Stimulated activated CD4-positive, alpha-beta T cell treated with anti-CD3 and anti-CD28 coated beads, Interleukin-1b, Interleukin-23, amount 100 ng/mL, for 1 hour (primary cell): ENCODE measurements at places on chromosomes 13 and 19.

DNA sequence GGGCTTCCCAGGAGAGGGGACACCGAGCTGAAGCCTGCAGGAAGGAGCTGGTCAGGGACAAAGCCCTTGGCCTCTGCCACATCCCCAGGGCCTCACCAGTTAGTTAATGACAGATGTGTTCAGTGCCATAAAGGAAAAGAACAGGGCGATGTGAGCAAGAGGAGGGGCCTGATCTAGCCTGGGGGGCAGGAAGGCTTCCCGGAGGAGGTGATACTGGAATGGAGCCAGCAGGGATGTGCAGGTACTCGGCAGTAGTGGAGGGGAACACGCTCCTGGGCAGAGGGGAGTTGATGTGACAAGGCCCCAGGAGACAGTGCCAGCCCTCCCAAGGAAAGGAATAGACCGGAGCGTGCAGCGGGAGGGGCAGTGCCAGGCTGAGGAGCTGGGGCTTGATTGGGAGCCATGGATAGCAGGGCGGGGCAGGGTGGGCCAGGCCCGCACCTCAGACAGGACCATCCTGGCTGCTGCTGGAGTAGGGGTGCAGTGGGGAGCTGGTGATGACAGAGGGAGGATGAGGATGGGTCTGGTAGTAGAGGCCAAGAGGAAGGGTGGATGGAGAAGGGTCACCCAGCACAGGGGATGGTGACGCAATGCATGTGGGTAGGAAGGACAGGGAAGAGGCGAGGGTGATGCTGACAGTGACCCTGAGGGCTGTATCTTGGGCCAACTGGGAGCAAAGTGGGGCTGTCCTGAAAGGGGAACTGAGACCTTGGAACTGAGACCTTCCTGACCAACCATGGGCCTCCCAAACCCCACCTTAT lies 4.1 kb downstream of the C19orf33 start:
- no peak for DNase-seq

DNA sequence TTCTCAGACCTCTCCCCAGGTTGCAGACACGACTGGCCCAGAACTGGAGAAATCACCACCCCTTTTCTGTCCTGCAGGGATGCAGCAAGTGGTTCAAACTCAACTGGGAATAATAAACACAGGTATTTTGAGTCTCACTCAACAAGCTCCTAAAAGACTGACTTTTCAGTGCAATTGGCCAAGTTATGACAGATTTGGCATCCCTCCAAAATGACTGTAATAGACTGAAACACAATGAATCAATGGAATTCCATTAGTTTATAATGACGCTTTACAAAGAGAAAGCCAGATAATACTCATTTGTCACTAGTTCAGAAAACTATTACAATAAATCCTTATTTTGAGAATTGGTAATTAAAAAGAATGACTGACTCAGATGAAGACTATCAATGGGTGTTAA lies 38.1 kb downstream of the MIPEP start:
- DNase-seq, result no peak

- no peak for DNase-seq
These were observed 354.9 kb upstream of the HTR2A start for GRCh38 chr13:47251771-47252170.

GRCh38 chr13:45899406-45899805 lies 47.9 kb upstream of the SIAH3 start:
- no peak for DNase-seq

DNA sequence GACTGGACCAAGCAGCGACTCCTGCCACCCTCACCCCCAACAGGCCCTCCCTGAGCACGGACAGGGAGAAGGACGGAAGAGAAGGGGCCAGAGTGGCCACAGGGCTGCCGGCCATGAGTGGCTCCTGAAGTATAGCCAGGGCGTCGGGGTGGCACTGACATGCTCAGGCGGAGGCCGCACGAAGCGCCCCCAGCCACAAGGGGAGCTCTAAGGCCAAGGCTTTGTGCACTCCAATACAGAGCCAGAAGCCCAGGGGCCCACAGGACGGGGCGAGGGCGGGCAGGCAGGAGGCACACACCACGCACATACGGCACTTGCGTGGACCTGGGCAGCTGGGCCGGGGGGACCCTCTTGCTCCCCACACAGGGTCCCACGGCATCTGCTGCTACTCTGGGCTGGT lies 52.0 kb downstream of the KLF2 start:
- DNase-seq, result no peak

DNA sequence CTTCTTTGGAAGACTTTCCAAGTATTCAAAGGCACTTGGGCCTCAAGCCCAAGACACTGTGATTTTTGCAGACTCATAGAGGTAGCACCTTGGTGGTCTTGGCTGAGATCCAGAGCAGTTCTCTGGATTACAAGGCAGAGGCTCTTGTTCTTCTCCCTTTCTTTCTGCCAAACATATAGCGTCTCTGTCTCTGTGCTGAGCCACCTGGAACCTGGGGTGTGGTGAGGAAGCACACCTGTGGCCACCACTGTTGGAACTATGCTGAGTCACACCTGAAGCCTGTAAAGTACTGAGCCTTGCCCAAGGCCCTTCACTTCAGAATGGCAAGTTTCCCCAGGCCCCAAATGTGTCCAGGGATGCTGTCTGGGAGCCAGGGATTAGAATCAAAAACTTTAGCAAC lies 127.5 kb downstream of the FREM2 start:
- no peak for DNase-seq

GRCh38 chr19:1445932-1446712 lies 3.8 kb upstream of the APC2 start:
- no peak for DNase-seq

GRCh38 chr13:52459668-52460067 lies 4.4 kb downstream of the CKAP2 start:
- DNase-seq, result no peak

DNA sequence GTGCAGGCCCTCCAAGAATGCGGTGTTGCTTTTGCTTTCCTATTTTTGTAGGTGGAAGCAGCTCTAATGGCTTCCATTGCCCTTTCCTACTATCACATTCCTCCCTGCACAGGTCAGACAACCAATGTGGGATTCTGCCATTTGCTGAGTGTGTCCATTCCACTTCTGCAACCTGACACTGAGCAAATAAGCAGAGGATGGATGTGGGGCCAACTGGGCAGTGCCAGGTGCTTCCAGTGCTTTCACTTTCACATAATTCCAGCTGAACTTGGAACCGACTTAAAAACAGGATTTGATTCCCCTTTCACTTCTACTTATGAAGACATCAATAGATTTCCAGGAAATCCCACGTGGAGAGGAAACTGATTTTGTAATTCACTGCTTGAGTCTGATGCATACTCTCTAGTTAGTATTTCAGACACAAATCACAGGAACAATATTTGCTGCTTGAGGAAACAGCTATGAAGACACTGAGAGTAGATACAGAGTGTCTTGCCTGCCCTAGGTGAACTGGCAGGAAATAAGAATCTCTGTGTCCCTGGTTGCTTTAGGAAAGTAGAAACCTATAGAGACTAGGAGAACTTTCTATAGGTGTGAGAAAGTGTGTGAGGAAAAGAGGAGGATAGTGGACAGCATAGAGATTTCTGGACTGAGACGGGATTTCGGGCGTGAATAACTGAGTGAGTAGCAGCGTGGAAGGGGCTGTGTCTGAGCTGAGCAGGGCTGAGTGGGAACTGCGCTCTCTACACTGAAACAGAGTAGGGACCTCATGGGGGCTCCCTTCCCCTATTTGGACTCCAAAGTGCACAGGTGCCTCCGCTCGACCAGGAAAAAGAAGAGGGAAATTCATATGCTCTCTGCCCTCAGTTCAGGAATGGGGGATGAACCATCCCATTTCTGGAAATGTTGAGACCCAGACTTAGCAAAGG lies 22.5 kb downstream of the LGALS16 start:
- no peak for DNase-seq

DNA sequence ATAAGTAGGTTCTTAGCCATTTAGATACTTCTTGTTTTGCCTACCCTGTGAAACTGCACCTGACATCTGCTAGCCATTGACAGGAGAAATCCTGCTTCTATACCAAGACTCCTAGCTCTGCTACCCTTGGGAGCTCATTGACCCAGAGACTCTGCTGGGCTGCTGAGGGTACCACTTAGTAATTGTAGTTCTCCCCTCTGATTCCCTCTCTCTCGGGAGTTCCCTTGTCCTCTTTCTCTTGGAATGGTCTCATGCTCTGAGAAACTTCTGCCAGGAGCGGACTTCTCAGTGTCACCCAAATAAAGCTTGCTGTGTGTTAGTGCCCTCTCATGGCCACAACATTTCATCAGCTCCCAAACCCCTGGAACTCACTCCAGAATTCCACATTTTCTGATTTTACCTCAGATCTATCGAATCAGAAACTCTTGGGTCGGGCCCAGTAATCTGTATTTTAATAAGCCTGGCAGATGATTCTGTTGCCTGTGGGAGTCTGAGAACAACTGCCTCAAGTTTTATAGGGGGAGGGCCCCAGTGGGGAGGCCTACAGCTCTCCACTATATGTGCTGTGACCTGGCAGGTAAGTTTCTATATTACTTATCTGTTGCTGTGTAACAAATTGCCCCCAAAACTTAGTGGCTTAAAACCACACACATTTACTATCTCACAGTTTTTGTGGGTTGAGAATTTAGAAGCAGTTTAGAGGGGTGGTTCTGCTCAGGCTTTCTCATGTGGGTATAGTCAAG lies 221.1 kb downstream of the TDRD3 start:
- DNase-seq, result no peak

- DNase-seq, result no peak
These were observed 69.3 kb downstream of the SLC6A16 start for GRCh38 chr19:49255674-49256073.

DNA sequence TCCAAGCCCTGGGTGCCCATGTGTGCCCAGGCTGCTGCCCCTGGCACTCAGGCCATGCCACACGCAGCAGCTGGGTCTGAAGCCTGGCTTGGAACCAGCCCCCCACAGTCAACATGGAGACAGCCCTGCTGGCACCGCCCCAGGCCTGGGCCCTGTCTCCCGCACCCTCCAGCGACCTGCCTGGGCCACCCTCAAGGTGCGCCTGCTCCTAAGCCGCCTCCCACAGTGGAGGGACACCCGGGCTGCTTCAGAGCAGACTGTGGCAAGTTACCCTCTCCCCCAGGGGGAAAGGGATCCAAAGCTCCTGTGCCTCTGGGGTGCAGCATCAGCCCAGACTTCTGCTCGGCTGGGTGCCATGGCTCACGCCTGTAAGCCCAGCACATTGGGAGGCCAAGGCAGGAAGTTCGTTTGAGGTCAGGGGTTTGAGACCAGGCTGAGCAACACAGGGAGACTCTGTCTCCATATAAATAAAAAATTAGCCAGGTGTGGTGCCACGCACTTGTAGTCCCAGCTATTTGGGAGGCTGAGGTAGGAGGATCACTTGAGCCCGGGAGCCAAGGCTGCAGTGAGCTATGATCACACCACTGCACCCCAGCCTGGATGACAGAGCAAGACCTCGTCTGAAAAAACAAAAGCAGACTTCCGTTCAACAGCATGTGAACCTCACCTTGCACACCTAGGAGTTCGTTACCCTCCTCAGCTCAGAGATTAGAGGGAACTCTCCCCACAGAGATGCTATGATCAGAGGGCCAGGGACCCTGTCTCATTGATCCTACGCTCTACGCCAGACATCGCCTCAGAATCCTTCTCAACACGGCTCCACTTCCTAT lies 15.6 kb downstream of the ELL start:
- no peak for DNase-seq

DNA sequence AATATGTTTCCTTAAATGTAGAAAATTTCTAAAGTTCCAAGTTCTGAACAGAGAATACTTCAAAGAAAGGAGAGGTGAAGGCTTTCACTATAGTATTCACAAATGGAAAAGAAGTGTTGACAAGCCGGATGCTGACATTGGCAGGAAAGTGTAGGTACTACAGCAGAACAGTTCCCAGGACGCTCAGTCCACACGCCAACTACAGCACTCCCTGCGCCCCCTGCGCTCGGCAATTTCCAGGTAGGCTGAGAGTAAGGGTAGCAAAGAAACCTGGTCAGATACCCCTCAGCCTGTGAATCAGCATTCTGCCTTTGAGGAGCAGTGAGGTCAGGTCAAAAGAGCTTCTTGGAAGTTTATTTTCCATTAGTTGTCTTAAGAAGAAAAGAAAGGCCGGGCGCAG lies 115.3 kb downstream of the NALCN start:
- no peak for DNase-seq

GRCh38 chr13:66896933-66897332 lies 333.2 kb downstream of the PCDH9 start:
- no peak for DNase-seq

GRCh38 chr19:19081642-19082151 lies 17.9 kb downstream of the SLC25A42 start:
- DNase-seq, result no peak

DNA sequence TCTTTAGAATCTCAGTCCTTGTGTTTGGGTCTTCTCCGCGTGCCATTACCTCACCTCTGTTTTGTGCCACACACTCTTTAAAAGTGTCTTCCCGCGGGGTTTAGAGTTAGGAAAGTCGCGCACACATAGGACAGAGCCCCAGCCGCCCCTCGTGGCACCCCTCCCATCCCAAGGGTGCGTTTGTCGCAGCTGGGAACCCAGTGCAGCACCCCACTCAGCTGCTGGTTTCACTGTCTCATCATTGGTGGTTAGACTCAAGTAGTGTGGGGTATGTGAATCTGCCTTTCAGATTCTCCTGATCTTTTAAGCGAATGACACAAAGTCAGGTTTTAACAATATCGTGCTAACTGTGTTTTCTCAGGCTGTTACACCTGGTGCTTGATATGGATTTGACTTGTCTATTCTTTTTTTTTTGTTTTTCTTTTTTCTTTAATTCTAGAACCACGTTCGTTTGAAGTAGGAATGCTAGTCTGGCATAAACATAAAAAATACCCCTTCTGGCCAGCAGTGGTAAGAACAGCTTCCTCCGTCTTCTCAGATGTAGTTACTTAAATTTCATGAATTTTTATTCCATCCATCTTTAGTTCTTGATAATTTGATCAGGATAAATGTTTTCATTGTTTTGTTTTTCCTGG lies 19.5 kb upstream of the NDUFS7 start:
- no peak for DNase-seq

- DNase-seq, result no peak
These were observed 553 bp downstream of the NAPA start for GRCh38 chr19:47514151-47514868.

DNA sequence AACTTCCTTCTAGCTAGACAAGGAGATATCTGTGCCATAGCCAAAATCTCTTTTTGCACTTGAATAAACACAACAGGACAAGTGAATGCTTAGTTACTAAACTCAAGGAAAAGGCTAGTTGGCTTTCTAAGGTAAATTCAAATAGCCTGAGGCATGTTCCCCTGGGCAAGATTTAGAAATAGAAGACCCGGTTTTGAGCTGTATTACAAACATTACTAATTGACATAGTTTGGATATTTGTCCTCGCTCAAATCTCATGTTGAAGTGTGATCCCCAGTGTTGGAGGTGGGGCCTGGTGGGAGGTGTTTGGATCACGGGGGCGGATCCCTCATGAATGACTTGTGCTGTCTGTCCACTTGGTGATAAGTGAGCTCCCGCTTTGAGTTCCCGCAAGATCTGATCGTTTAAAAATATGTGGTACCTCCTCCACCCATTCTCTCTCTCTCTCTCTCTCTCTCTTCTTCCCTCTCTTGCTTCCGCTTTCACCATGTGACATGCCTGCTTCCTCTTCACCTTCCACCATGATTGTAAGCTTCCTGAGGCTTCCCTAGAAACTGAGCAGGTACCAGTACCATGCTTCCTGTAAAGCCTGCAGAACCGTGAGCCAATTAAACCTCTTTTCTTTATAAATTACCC lies 3.9 kb upstream of the KBTBD6 start:
- no peak for DNase-seq
